GDM1 (cell line): ENCODE measurements at places on chromosomes 13 and 19.

DNA sequence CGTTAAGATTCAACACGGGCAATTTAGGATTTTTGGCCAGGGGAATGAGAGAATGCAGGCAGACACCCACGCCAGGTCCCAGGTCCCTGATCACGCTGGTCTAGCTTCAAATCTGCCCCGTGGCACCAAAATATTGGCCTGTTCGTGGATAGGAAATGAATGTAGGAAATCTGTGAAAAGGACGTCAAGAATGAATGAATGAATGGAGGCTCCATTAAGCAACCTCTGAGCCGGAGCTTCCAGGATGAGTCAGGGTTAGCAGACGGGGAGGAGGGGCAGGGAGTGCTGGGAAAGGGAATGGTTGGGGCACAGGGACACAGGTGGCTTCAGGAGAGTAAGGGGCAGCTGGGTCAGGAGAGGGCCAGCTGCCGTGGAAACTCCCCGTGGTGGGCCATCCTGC, 4.2 kb downstream of the SULT2B1 start:
- DNase-seq: no peak

- no peak for DNase-seq
These were observed 73.8 kb downstream of the CCDC70 start for GRCh38 chr13:51935326-51936171.

- peak; percentile 16 for DNase-seq
These were observed at the start of gene SYT5 for GRCh38 chr19:55179606-55180484. TSS of gene SYT5 (minus strand) at chr19:55180289. CDS start at chr19:55179041, 1,248 bp downstream.

GRCh38 chr19:42202290-42202880, 15.1 kb downstream of the DEDD2 start:
- no peak for DNase-seq

- DNase-seq: no peak
These were observed 96.3 kb downstream of the DACH1 start for GRCh38 chr13:71770710-71771109.

DNA sequence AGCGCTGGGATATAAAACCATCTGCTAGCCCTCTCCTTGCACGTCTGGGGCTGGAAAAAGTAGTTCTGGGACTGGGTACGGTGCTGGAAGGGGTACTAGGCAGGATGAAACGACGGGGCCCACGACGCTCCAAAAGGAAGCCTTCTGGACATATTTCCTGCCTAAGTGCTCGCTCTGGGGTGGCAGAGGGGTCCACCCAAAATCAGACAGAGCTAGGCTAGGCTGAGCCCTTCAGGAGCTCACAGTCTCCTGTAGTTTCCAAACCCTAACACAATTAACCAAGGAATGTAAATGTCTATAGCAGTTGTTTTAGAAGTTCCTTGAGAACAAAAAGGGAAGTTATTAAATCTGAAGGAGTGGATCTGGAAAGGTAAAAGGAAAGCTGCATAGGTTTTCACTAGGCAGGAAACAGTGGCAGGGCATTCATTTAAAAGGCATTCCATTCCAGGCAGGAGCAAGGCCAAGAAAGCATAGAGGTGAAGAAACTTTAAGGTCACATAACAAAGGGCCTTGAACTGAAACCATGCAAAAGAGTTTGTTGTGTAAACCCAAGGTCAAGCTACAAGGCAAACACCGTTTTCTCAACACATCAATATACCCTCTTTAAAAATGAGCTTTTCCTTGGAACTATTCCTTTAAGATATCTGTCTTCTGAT, 634 bp upstream of the DIAPH3 start:
- no peak for DNase-seq

DNA sequence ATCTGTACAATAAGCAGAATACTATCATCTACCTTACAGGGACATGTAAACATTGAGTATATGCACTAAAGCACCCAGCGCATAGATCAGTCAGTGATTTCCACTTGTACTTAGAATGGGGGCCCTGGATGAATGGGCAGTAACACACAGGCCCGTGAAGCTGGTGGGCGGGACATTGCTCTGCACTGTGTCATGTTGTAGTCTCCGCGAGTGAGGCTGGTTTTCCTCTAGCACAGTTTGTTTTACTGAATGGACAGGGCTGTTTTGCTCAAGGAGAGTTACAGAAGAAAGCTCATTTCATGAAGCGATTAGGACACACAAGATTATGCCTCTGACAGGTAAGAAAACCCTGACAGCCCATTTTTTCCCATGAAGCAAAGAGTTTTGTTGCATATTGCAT, 86.4 kb upstream of the SOX21 start:
- DNase-seq: no peak
